Calu3 (cell line): ENCODE measurements at places on chromosomes 1 and 21. TPM values are rescaled to one million over a fixed set of nuclear protein-coding genes. Genes with fewer than 3 reads are reported as not detected.

HSD3B1 gene
- not detected in 2 replicates for total RNA-seq

KPRP gene
- not detected in 2 replicates for total RNA-seq

CDKN2C gene
- 36.8 and 40.2 TPM in 2 replicates for total RNA-seq

DNA sequence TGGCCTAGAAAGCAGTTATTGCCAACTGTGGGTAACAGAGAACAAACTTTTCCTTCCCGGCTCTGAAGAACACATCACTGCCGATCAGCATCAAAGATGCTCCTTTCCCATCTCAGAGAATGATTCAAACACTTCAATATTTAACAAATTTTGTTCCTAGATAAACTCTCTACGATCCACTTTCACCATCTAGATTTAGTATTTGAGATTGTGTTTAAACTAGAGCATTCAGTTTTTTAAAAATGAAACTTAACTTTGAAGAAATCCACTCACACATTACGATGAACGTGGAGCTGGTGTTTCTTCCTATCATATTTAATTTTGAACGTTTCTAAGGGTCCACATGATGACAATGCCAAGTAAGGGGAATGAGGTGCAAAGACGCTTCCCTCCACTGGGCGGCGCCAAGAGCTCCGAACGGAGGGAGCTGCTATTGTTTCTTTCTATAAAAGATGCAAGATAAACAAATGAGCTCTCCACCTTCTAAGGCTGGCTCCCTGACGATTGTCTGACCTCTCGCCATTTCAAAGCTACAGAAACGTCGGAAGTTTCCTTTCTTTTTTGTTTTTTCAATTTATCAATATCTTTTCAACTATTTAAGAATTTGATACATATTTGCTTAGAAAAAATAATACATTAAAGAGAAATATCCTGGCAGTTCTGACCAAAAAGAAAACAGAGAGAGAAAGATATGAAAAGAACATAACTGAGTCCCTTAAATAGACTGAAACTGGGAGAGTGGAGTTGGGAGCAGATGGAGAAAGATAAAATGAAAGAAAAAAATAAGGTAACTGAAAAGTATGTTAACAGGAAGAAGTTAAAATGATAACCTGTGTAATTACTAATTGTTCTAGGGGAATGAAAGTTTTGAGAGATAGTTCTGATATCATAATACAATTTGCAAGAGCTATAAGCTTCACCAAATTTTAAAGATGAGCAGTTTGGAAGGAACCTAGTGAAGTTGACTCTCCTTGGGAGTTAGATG is 4.4 kb upstream of the BARHL2 start:
- DNase-seq, result peak; percentile 71

- DNase-seq, result no peak
Observed at GRCh38 chr1:48049823-48050535, 52.8 kb upstream of the TRABD2B start.

GRCh38 chr1:156399355-156400125 is 30.5 kb downstream of the RHBG start:
- no peak for DNase-seq

DNA sequence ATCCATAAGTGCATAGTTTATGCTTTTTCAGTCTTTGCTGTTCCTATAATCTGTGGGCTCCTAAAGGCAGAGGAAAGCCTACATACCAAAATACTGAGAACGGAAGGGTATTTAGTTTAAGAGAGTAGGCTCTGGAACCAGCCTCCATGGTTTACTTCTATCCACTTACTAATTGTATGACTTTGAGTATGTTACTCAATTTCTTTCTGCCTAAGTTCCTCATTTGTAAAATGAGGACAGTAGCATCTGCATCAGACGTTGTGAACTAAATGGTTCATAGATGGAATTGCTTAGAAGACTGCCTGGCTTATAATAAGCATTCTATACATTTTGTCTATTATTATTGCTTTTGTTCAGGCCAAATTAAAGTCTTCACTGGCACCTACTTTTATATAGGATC is 111.0 kb downstream of the NTNG1 start:
- DNase-seq, result no peak

DNA sequence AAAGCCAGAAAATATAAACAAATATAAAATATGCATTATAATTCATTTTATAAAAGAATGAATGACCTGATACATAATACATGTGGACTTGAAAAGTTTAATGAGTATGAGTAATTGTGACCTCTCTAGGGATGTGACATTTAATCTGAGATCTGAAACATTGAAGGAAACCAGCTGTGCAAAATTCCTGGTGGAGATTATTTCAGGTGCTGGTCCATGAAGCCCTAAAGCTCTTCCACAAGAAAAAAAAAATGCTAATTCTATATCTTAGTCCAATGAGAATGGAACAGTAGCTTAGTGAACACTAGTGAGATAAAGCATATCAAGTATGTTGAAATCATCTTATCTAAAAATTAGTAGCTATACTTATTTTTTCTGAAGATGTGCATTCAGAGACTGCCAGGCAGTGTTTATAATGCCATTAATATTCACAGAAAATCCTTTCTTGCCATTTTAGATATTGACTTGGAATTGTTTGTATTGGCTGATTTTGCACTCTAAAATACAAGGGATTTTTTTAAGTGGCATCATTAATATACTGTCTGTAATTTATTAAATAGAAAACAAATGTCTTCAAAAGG is 1485.9 kb downstream of the PLA2G4A start:
- DNase-seq, result no peak

GRCh38 chr1:180155182-180155682 is 563 bp downstream of the QSOX1 start:
- peak; percentile 36 for DNase-seq

GRCh38 chr1:56033321-56034037 is 545.9 kb downstream of the PLPP3 start:
- no peak for DNase-seq

DNA sequence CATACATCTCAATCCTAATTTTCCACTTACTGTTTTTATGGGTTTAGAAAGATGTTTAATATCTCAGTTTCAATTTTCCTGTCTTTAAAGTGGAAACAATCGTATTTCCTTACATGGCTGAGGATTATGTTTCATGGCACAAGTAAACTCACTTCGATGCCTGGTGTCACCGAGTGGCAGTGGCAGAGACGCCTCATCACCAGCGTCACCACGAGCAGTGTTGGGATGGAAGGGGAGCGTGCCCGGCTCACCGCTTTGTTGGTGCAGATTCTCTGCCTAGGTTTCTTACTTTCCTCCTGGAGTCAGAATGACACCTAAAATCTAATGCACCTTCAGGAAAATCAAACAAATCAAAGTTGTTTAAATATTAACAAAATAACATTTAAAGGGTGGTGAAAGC is 48.2 kb upstream of the DIP2A start:
- DNase-seq, result no peak

DNA sequence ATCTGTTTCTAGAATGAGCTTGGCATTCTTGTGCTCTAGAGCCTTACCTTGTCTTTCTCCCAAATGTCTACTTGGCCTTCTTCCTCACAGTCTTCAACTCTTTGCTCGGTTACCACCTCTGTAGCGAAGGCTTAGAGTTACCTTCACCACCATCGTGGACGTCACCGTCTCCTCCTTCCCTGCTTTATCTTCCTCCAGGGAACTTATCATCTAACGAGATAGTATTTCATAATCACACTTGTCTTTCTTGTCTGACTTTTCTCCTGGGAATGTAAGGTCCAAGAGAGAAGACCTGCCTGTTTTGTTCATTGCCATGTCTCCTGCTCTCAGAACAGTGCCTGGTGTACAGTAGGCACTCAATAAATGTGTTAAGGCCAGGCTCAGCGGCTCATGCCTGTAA is 115.6 kb downstream of the GREM2 start:
- DNase-seq, result no peak

- no peak for DNase-seq
Observed at GRCh38 chr21:30116479-30116878, 50.1 kb downstream of the CLDN17 start.

GRCh38 chr1:2413495-2414296 is 1.3 kb upstream of the PEX10 start:
- DNase-seq, result no peak
